Ureter (tissue), 1 donor: ENCODE measurements at places on chromosomes 5 and 9. TPM values are rescaled to one million over a fixed set of nuclear protein-coding genes. Genes with fewer than 3 reads are reported as not detected.

The ESM1 gene
- not detected for total RNA-seq

The PCDHA9 gene
- total RNA-seq = 0.34 TPM

The SOHLH1 gene
- total RNA-seq = not detected

DNA sequence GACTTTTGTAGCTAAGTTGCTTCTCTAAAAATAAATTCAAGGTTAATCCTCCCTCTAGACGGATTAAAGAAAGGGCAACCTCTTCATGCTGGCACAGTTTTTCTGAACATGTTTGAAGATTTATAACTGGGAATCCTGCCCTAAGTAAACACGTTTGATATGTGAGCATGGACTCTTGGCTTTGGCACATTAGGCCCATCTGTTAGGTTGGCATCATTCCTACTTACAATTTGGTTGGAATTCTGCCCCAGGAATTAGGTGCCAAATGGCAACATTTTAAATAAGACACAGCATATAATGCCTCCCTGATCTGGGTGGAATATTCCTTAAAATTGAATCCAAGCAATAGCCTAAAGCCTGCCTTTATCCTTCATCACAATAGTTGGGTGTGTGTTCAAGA, 372.3 kb upstream of the CDH18 start:
- DNase-seq = no peak

DNA sequence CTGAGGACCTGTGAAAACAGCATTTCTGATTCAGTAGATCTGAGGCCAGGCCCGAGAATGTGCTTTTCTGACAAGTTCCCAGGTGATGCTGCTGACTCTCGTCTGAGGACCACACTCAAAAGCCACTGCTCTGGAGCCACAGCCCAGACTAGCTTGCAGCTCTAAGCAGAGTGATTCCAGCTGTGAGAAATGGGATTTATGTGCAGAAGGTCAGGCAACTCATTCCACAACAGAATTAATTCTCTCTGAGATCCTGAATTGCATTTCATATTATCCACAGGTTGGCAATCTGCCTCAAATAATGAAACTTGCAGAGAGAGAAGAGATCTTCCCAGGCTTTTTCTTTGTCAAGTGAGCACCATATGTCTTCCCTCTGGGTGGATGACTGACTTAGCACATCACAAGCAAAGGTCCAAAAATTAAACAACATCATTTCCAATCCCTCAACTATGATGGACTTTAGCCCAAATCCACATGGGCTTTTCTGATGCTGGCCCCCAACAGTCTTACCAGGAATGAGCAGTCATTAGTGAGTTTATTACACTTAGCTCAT, 140.2 kb downstream of the ALDH1A1 start:
- DNase-seq = no peak

GRCh38 chr9:99192786-99193465, 28.8 kb downstream of the ALG2 start:
- DNase-seq = no peak

DNA sequence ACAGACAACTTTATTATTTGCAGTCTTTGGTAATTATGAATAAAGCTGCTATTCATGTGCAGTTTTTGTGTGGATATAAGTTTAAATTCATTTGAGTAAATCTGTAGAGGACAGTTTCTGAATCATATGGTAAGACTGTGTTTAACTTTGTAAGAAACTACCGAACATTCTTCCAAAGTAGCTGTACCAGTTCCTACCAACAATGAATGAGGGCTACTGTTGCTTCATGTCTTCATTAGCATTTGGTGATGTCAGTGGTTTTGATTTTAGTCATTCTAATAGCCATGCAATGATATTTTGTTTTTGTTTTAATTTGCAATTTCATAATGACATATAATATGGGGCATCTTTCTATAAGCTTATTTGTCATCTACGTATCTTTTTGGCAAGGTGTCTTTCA, 501.3 kb upstream of the RORB start:
- no peak for DNase-seq

The TXNDC8 gene
- total RNA-seq = not detected

- DNase-seq = no peak
Observed at GRCh38 chr5:137190031-137190430, 309.1 kb downstream of the SPOCK1 start.

The SHB gene
- total RNA-seq = 33.0 TPM

DNA sequence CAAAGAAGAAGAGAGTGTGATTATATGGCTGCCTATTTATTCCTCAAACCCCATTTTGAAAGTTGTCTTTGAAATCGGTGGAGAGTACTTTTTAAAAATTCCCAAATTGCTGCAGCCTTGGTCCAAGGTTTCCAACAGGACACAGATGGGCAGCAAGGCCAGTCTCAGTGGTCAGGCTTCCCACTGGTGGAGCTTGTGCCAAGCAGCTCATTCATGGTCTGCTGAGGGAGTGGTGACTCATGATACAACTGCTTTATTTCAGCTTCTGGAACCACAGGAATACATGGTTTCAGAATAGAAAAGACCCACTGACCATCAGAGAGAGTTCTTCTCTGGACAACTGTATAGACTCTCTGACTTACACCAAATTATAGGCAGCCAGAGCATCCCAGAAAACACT, 673.1 kb upstream of the KLF4 start:
- no peak for DNase-seq

DNA sequence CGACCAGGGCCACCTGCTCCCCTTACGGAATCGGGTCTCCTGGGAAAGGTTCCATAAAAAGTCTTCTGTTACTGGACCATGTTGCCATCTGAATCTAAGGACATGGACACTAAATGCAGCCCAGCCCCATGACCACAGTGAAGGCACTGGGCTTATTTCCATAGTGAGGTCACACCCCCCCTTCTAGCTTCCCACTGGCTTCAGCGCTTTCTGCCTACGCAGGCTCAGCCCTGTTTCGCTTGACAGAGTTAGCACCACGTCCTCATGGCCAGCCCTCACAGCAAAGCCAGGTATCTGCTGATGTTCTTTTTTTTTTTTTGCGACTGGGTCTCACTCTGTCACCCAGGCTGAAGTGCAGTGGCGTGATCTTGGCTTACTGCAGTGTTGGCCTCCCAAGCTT, 14.1 kb downstream of the UCK1 start:
- no peak for DNase-seq

DNA sequence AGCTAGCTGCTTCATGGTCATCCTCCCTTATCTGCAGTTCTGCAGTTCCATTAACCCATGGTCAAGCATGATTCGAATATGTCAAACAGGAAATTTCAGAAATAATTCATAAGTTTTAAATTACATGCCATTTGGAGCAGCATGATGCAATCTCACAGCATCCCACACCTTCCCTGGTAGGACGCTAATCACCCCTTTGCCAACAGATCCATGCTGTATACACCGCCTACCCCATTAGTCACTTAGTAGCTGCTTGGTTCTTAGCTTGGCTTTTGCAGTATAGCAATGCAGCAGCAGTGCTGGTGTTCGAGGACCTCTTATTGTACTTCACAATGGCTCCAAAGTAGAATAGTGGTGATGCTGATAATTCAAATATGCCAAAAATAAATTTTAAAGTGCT, 739.7 kb upstream of the CDH9 start:
- DNase-seq = no peak

The ABO gene
- 25.4 TPM for total RNA-seq

GRCh38 chr5:132384506-132385050, 15.1 kb downstream of the SLC22A5 start:
- DNase-seq = no peak

GRCh38 chr5:123371575-123372179, 51.5 kb downstream of the CEP120 start:
- DNase-seq = no peak

- DNase-seq = no peak
Observed at GRCh38 chr5:122751293-122751782, 23.5 kb upstream of the SNX2 start.

GRCh38 chr5:14176888-14177287, 33.7 kb downstream of the TRIO start:
- no peak for DNase-seq

- DNase-seq = no peak
Observed at GRCh38 chr5:89968958-89969381, 440.6 kb downstream of the CETN3 start.

The ADGRD2 gene
- total RNA-seq = 0.29 TPM

GRCh38 chr5:1800472-1801221, 560 bp upstream of the NDUFS6 start:
- no peak for DNase-seq

DNA sequence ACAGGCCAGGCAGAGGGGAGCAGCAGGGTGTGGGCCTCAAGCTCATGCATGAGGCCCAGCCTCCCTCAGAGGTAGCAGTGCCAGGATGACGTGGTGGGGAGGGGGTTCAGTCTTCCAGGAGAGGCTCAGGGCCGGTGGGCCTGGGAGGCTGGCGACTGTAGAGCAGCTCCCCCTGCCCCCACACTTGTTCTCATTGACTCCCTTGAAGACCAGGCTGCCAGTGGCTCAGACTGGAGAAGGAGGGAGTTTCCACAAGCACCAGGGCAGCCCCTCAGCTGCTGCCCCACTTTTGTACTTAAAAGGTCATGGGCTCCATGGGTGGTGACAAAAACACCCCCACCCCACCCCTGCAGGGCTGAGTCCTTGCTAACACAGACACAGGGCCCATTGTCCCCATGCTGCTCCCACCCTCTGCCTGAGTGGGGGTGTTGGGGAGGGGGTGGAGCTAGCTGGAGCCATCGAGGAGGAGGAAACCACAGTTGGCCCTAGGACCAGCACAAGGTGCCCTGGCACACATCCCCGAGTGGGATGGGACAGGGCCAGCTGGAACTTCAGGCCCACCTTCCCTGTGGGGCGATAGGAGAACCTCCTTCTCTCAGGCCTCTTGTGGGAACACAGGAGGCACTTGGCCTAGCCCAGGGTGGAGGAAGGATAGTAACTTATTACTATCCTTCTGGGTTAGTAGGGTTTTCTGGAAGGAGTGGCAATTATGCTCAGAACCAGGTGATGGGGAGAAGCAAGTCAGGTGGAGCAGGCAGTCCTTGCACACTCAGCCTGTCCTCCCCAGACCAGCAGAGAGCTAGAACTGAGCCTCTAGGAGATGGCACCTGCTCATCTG, 10.7 kb downstream of the PDLIM4 start:
- peak; percentile 42 for DNase-seq

DNA sequence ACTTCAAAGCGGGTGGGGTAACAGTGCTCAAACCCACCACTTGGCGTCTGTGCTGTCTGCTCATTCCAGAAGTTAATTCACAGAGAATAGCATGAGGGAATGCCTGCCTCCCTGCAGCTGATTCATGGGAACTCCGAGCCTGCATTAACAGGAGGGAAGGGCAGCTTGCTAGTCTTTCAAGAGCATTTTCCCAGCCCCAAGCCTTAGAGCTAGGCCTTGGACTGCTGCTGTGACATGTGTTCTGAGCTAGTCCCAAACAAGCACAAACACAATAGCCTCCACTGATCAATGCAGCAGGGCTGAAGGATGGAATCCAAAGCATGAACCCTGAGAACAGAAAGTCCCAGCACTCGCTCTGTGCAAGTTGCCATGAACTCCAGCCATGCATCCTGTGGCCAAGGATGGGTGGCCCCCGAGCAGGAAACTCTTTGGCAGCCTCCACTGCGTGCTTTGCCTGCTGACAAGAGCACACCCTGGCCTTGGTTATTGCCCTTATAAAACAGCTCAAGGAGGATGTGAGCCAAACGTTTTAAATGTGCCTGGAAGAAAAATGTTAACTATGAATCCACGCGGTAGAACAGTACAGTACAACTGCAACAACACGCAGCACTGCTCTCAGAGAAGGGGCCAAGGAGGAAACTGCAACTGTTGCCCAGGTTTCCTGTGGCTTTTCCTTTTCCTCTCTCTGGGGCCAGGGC, 653.1 kb upstream of the KLF4 start:
- peak; percentile 88 for DNase-seq

The RAPGEF1 gene
- total RNA-seq = 64.9 TPM

DNA sequence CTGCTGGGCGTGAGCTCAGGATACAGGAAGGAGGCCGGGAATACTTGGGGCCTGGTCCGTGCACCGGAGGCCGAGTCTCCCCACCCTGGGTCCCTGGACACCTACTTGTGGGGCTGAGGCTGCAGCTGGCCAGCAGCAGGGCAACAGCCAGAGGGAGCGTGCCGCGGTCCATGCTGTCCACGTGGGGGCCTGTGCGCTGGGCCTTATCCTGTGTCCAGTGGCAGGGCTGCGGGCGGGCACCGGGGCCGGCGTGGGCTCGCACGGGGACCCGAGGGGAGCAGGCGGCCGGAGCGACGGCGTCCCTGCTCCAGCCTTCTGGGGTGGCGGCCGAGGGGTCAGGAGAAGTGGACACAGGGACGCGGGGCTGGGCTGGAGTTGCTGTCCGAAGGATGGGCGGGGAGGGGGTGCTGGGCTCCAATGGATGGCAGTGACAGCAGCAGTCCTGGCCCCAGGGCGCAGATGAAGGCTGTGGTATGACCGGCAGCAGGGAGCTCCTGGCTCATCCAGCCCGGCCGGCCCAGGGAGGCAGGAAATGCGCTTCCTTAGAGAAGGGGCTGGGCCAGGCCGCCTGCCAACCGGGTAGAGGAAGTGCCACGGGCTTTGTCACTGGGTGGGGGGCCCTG, at the start of gene ENG:
Gene ENG (minus strand): TSS at position 475 of the 623 bp plus-strand sequence. CDS start 303 bp downstream, at position 172.
- peak; percentile 87 for DNase-seq

DNA sequence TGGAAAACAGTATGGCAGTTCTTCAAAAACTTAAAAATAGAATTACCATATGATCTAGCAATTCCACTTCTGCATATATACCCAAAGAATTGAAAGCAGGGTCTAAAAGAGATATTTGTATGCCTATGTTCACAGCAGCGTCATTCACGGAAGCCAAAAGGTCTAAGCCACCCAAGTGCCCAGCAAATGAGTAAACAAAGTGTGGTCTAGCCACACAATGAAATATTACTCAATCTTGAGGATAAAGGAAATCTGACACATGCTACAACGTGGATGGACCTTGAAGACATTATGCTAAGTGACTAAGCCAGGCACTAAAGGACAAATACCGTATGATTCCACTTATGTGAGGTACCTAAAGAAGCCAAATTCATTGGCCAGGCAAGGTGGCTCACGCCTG, 11.1 kb upstream of the MED27 start:
- DNase-seq = no peak

- no peak for DNase-seq
Observed at GRCh38 chr5:57538341-57538955, 55.8 kb upstream of the ACTBL2 start.

The IFNK gene
- total RNA-seq = not detected

DNA sequence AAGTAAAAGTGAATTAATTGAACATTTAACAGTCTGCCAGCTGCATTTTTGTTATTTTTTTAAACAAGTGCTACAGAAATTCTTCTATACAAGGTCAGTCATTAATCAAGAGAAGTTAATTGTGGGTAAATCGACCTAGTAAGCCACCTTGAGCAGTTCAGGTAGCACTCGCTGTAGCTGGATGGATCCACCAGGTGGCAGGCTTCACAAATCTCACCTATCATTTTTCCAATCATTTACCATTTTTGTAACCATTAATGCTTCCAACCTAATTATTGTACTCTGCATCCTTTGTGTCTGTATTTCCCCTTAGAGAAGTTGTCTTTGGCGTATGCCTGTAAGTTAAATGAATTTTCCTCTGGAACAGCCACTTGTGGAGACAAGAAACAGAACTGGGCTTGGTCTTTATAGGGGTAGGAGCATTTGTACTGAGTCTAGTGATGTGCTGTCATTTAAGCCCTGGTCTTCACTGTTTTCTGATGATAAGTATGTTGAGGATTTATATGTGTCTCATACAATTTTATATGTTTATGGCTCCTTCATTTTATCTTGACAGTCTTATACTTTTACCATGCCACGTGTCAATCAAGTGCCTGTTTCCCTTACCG, 39.5 kb downstream of the CD180 start:
- no peak for DNase-seq
